ENCODE measurements at places on chromosomes 4 and X.

DNA sequence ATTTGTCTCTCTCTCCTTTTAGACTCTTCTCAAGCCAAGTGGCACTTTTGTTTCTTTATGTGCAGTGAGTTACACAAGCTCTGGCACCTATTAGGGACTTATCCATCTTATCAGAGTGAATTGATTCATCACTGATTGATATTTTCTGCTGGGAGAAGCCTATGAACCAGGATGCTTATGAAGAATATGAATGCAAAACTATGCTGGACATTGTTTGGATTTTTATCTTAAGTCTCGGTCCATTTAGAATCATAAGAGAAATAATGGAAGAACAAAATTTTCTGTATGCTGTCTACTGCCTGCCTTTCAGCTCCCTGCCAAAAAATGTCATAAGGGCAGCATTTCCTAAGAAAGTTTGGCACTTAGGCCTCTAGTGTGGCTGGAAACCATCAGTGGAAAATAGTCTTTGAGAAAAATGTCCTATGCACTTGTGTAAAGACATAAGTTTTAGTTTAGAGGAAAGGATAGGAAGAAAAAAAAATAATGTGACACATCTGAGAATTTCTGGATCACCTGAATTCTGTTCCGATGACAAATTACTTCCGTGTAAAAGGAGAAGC is 365.7 kb upstream of the MAD2L1 start:
- DNase-seq: no peak

- DNase-seq: peak; percentile 100
Measured at GRCh38 chr4:1289207-1290164, at the start of gene MAEA. TSS of gene MAEA (plus strand) at chr4:1289891. CDS start at chr4:1289914, 23 bp downstream.

- DNase-seq: no peak
Measured at GRCh38 chrX:40201329-40201885, 103.6 kb upstream of the BCOR start.

GRCh38 chr4:73070074-73070390 is 516 bp upstream of the COX18 start:
- DNase-seq: no peak

Measured in H7 (cell line).